HT-29 (cell line): ENCODE measurements at places on chromosomes 7 and 10.
A peak's percentile ranks its signal among the peaks of the same experiment; 100 is the strongest.

DNA sequence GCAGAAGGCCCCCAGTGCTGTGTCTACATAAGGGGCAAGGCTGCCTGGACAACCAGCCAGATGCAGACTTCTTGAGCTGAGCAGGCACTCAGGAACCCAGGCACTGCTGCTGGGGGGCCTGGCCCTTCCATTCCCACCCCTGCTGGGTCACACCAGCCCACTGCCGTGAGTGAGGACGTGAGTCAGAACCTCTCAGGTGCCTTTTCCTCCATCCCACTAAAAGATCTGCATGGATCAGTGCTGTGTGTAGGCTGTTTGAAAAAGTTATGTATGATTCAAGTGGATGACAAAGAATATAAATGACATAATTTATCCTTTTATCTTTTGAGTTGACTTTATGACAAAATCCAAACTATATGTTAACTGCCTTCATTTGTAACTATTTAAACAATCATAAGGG is 499.3 kb downstream of the INHBA start:
- DNase-seq: no peak

DNA sequence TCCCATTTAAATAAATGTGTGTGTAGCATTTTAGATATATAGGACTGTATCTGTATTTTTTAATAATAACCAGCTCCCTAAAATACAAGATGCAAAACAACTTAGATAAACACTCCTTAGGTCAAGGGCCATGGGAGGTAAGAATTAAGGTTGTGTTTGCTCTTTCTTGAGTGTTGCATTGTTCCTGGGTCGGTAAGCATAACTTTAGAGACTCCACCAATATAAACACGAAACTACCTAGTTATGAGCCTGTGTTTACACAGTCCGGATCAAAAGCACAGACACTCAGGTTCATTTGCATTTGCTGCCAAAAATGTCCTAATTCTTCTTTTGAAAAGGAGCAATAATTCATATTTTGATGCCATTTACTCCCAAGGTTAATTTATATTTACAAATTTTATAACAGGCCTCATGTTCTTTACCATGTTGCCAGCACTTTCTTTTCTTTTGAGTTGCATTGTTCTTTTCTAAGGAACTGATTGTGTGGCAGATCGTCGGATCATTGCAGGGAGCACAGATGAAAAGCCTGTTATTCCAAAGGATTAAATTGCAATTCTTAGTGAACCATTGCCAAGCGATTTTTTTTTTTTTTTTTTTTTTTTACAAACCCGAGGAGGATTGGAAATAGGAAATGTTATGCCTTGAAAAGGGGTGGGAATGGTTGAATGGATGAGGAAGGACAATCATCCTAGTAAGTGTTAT is 45.8 kb upstream of the GLCCI1 start:
- DNase-seq: peak; percentile 81

- DNase-seq: no peak
Observed at GRCh38 chr10:130380056-130380455, 243.9 kb downstream of the GLRX3 start.

- DNase-seq: no peak
Observed at GRCh38 chr7:46259947-46260346, 338.9 kb upstream of the IGFBP3 start.

GRCh38 chr7:100407285-100408180 is 21.0 kb downstream of the ZCWPW1 start:
- peak; percentile 72 for DNase-seq

DNA sequence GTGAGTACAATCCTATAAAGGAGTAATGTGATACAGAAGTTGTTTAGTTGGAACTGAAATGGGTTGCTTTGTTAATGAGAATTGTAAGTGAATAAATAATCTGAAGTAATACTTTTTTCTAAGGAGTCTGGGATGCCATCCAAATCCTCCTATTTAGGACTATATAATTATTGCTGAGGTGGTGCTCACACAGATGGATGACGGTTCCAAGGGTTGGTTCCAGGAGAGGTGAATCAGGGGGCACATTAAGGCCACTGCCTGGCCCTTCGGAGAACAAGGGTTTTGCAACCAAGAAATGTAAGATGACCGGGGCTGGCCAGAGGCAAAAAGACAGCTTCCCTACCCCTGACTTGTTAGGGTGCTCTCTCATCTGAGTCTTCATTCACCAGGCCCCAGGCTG is 352.7 kb downstream of the PHTF2 start:
- DNase-seq: no peak

DNA sequence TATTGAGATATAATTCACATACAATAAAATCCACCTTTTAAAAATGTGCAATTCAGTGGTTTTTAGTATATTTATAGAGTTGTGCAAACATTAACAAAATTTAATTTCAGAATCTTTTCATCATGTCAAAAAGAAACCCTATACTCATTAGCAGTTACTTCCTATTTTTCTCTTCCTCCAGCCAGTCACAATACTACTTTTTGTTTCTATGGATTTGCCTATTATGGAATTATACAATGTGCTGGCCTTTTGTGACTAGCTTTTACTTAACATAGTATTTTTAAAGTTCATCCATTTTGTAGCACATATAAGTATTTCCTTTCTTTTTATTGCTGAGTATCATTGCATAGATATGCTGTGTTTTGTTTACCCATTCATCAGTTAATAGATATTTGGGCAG is 199.9 kb upstream of the IMMP2L start:
- DNase-seq: no peak

DNA sequence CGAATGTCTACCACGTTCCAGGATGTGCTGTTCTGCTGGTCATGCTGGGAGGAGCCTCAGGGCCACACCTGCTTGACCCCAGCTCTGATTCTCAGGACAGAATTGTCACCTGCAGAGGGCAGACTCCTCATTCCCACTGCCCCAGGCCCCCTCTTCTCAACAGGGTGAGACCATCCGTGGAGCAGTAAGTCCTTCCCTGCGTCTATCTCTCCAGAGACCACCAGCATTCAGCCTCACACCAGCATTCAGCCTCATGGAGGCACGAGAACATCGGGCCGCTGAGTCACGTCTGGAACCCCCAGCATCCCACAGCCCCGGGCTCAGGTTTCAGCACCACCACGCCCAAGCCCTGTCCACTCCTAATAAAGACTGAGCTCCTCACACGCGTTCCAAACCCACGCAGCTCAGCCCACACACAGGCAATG is 273.4 kb downstream of the DIP2C start:
- no peak for DNase-seq

GRCh38 chr10:82378146-82378545 is 503.2 kb downstream of the NRG3 start:
- peak; percentile 12 for DNase-seq

GRCh38 chr7:107035446-107035845 is 9.1 kb upstream of the PRKAR2B start:
- DNase-seq: no peak

DNA sequence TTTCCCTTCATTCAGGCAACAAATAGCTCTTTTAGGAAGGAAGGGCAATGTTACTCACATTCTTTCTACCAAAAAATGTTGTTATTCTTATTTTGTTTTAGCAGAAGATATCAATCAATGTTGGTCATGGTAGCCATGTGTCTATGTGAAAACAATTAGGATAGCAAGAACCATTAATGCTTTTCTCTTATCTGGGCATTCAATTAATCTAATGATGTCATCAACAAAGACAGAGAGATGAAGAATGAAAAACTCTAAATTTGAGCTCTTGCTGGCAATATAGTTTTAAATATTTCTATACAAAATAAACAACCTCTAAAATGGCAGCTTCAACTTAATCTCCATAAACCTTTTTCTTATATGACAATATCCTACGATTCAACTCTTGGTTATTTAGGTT is 353.7 kb upstream of the ANKRD30A start:
- no peak for DNase-seq

DNA sequence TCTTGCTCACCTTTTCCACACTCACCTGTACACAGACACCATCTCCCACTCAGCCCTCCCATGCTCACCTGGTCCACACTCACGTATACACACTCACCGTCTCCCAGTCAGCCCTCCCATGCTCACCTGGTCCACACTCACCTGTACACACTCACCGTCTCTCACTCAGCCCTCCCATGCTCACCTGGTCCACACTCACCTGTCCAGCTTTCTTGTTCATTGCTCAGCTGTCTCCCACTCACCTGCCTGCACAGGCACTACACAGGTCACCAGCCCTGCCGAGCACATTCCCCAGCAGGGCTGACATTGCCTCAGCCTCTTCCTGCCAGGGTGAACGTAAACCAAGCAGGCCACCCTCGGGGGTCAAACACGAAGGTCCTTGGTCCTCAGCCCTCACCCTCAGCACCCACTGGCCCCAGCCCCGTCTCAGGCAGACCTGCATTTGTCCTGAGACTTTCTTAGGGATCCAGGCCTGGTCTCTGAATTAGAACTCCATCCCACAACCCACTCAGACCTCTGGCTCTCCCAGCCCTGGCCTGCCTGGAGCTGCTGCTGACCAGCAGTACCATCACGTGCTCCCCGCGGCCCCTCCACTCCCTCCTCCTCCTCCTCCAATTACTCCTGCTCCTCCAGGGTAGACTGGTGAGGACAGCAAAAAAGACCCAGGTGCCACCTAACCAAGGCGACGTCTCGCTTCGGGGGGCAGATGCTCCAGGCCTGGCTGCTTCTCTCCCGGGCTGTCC is 12.8 kb upstream of the DNAAF5 start:
- DNase-seq: no peak

GRCh38 chr10:90226517-90226916 is 525.1 kb downstream of the KIF20B start:
- DNase-seq: peak; percentile 7

GRCh38 chr7:124426621-124427020 is 339.0 kb downstream of the GPR37 start:
- DNase-seq: no peak

GRCh38 chr7:78125884-78126283 is 327.3 kb downstream of the PHTF2 start:
- no peak for DNase-seq

- DNase-seq: peak; percentile 56
Observed at GRCh38 chr10:69516316-69516715, 56.9 kb downstream of the NEUROG3 start.

GRCh38 chr10:124132876-124133275 is 39.5 kb upstream of the CHST15 start:
- DNase-seq: no peak

GRCh38 chr10:120600871-120601649 is 144.0 kb downstream of the PLPP4 start:
- no peak for DNase-seq

- DNase-seq: peak; percentile 13
Observed at GRCh38 chr7:45580053-45580872, 6.1 kb downstream of the ADCY1 start.

GRCh38 chr10:120583424-120584108 is 126.5 kb downstream of the PLPP4 start:
- no peak for DNase-seq

- no peak for DNase-seq
Observed at GRCh38 chr7:129127601-129128000, 16.9 kb upstream of the TSPAN33 start.

- no peak for DNase-seq
Observed at GRCh38 chr10:20407357-20407756, 489.8 kb downstream of the NEBL start.

DNA sequence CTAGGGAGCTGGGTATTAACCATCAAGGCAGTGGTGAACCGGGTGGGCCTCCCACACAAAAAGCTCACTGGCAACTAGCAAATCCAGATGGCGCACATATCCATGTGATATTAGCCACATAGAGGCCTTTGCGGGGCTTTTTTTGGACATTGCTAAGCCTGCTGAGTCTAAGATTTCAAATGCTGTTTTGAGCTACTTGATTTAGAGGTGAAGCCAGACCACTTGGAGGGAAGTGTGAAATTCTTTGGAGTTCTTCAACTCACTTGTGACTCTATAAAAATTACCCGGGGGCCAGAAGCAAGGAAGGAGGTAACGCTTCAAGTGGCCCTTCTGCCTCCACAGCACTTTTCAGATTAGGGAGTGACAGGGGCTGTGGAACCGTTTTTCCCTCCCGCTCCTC is 619.8 kb upstream of the GALNT17 start:
- DNase-seq: no peak

DNA sequence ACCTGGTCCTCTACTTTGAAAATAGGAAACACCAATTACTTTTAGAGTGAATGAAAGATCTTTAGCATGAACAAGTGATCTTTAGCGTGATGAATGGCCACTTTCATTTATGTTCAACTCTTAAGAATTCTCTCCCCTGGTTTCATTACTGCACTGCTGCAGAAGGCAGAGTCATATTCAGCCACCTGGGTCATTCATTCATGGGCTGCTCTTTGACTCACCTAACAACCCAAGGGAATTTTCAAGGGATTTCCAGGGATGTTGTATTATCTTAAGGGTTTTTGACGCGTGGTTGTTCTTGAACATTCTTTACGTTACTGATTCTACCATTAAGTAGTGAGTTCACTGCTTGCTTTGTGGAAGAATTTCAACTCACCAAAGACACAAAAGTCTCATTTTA is 87.3 kb upstream of the STK17A start:
- no peak for DNase-seq

DNA sequence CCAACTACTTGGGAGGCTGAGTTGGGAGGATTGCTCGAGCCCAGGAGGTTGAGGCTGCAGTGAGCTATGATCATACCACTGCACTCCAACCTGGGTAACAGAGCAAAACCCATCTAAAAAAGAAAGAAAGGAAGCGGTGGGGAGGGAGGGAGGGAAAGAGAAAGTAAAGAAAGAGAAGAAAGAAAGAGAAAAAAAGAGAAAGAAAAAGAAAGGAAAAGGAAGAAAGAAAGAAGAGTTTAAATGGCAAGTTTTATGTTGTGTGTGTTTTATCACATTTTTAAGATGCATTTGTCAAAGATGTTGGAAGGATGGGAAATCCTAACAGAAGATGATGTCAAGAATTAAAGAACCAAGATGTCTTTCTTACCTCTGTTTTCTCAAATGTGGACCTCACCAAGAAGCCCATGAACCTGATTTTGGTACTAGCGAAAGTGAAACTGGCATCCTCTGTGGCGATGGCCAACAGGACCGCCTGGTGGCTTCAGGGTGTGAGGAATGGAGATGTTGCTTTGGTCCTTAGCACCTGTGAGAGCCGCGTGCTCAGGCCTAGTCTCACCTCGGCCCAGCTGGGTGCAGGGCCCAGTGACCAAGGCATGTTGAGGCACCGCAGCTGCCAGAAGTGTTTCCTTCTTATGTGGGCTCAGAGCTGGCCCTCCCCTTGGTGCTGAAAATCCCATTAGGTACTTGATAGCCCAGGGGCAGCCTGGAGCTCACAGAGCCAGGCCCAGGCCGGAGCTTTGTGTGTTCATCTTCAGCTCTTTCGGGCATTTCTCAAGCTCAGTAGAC is 9.8 kb downstream of the UCMA start:
- no peak for DNase-seq

DNA sequence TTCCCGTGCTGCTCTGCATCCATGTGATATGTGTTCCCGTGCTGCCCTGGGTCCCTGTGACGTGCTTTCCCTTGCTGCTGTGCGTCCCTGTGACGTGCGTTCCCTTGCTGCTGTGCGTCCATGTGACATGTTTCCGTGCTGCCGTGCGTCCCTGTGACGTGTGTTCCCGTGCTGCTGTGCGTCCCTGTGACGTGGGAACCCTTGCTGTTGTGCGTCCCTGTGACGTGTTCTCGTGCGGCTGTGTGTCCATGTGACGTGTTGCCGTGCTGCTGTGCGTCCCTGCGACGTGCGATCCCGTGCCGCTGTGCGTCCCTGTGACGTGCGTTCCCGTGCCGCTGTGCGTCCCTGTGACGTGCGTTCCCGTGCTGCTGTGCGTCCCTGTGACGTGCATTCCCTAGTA is 45.8 kb downstream of the WDR37 start:
- DNase-seq: no peak
